Activated T-helper 17 cell treated with anti-CD3 and anti-CD28 coated beads, Interleukin-2, amount 50 U/mL, for 72 hours (primary cell): ENCODE measurements at places on chromosomes 11 and 22. TPM values are rescaled to one million over a fixed set of nuclear protein-coding genes. Genes with fewer than 3 reads are reported as not detected.

DNA sequence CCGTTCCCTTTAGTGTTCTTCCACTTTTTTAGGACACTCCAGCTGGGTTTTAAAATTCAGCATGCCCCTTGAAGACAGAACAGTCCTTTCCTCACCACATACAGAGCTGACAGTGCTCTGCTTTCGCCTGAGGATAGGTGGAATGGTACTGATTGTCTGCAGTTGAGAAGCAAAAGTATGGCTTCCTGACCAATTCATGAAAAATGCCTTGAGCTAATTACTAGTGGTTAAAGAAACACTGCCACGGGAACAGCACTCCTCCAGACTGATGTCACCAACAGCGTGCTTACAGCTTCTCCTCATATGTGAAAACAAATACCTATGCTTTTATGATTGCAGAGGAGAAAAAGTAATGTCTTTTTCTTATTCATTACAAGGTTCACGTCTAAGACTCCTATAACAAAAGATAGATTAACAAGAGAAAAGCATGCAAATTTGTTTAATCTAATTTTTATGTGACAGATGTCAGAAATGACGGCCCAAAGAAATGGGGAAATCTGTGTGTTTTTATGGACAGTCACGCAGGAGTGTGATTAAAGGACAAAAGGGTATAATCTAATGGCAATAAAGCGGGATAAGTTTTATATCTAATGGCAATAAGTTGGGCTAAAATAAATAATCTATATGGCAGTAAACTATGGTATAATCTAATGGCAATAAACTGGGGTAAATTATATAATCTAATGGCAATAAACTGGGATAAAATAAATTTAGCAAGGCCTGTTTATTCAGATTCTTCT, 123.4 kb upstream of the ARHGAP42 start:
- ATAC-seq: no peak

DNA sequence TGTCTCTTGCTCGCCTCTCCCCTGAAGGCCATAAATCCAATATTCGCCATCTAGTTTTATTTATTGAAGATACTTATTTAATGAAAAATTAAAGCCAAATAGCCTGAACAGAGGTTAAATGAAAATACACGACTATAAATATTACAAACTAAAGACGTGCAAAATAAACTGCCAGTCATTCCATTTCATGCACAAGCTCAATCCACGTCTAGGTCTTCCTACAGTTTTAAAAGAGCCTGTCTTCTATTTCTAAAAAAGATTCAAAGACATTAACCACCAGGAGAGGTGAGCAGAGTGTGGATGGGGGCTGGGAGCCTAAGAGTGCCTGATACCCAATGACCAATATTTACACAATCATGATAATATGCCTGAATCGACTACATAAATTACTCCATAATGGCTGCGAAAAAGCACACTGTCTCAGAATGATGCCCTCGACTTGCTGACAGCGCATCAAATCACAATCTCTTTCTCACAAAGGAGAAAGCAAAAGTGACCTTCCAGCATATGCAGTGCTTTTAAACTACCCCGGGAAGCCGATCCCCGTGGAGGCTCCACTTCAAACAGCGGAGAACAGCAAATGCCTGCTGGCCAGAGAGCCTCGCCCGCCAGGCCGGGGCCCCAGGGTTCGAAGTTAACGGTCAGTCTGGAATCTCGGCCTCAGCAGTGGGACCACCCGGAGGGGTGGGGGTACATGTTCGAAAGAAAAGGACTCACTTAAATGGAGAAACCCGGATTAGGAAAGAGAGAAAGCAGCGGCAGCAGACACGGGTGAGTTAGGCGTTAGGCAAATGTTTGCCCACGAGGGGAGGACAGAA, 1.7 kb downstream of the FCHSD2 start:
- ATAC-seq: peak; percentile 10

GRCh38 chr11:64372802-64373597, 14.0 kb downstream of the RPS6KA4 start:
- ATAC-seq: peak; percentile 83

- no peak for ATAC-seq
Observed at GRCh38 chr11:46856605-46857343, 10.7 kb upstream of the CKAP5 start.

DNA sequence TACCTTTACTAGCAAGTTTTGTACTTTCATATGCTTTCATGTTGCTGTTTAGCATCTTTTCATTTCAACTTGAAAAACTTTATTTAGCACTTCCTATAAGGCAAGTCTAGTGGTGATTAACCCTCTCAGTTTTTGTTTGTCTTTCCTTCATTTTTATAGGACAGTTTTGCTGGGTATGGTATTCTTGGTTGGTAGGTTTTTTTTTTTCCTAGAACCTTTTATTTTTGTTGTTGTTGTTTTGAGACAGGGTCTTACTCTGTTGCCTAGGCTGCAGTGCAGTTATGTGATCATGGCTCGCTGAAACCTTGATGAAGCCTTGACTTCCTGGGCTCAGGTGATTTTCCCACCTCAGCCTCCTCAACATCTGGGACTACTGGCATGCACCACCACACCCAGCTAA, 29.9 kb upstream of the SLC5A1 start:
- ATAC-seq: no peak

DNA sequence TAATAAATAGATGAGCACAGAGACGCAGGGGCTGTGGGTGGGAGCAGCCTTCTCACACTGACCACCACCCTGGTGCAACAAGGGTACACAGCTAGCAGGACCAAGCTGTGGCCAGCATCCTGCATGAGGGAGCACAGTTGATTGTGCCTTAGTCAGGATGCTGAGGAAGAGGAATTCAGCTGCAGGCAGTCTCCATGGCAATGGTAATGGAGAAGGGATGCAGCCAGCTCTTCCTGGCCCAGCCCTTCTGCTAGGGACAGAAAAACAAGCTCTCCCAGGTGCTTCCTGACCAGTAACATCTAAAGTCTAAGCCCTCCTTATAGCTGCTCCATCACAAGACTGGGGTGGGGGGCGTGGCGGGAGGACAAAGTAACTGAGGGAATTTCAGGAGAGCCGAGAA, 363.5 kb downstream of the BUD13 start:
- ATAC-seq: no peak

DNA sequence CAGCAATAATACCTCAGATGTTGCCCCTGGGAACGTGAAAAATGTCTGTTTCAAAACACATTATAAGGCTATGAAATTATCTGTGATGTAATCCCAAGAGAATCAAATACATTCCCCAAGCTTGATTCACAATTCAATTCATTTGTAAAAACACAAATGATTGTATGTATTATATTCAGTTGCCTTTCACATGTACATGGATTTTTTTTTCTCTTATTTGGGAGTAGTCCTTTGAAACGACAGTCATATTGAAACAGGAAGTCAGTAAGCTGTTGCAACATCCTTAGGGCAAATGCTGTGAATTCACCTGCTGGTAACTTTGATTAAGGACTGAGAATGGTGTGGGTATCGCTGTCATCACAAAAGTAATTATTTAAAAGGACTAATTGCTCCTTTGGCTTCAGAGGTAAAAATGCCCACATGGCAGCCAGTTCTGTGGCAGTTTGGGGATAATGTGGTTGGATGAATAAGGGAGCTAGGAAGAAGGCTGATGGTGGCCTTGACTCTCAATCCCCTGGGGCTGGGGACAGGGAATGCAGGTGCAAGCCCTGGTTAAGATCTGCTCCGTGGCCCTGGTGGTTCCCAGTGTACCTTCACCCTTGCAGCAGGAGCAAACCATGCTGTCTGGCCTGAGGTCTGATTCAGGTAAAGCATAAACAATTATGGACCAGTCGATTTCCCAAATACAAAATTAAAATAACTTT, 13.2 kb downstream of the EHF start:
- ATAC-seq: peak; percentile 71

Gene SOX10
- not detected for total RNA-seq
